NCI-H1417 treated with DMSO at 0.1 percent for 48 hours (cell line): ENCODE measurements at places on chromosomes 13 and 19.

GRCh38 chr13:84208246-84208910 lies 326.1 kb upstream of the SLITRK1 start:
- no peak for DNase-seq

GRCh38 chr13:112733112-112733511 lies 43.3 kb downstream of the ATP11A start:
- peak; percentile 95 for DNase-seq

DNA sequence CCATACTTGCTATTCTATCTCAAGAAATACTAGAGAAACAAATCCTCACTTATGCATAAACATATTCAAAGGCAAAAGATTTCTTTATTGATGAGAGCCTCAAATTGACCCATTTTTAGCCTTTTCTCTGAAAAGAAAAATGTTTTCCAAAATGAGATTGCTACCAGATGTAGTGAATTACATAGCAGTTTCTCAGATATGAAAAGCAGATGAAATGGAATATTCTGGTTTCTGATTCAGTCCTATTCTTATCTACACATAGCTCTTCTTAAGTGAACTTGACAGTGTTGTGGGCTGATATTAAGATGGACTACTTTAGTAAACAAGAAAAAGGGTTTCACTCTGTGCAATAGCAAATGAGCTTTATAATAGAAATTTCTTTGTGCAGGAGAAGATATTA lies 183.5 kb downstream of the DNAJC15 start:
- DNase-seq, result no peak

GRCh38 chr13:45249662-45250061 lies 48.8 kb upstream of the KCTD4 start:
- DNase-seq, result no peak

DNA sequence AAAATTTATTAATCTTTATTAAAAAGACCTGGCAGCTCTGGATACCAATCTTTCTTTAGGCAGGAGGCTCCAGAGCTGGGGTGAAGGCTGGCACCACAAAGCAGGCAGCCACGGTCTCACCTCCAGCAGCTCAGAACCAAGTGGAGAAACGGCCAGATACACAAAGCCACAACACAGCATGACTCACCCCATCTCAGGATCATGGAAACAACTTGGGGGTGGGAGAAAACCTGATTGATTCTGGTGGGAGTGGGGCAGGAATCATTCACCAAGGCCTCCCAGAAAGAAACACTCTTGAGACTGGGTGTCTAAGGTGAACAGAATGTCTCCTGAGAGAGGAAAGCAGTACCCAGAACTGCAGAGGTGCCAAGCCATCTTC lies 64.2 kb downstream of the CRYL1 start:
- DNase-seq, result no peak

DNA sequence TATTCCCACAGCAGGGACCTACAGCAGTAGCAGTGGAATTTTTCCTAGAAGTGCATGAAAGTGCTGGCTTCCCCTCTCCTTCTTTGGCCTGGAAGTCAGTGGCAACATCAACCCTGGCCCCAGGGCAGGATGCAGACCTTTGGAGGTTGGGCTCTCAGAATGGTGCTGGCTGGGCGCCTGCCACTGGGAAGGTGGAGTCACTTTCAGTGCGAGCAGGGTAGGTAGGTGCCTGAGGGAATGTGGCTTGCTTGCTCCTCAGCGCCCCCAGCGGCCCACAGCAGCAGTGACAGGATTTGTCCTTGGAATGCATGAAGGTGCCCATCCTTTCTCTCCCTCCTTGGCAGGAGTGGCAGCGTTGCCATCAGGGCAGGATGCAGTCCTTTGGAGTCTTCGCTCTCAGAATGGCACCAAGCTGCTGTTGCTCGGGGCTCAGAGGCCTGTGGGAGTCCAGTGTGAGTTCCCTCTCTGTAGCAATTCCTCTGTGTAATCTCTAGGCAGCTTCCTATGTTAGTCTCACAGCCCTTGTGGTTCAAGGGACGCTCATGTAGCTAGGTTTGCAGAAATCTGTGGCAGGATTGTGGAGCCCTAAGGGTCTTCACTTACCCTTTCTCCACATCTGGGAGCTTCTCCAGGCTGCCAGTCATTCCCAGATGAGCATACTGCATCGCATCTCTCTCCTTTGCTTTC lies 354.4 kb upstream of the DACH1 start:
- DNase-seq, result no peak

GRCh38 chr13:76884186-76884906 lies 1.9 kb downstream of the KCTD12 start:
- no peak for DNase-seq

DNA sequence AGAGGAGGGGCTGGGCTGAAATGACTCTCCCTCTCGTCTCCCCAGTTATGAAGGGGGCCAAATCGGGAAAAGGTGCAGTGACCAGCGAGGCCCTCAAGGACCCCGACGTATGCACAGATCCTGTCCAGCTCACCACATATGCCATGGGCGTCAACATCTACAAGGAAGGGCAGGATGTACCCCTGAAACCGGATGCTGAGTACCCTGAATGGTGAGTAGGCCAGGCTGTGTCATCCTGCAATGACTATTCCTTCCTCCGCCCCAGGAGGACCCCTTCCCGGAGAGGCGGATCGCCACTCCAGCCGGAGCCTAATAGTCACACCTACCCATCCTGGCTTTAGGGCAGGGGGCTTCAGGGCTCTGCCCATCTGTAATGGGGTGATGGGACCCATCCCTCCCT lies 2.6 kb downstream of the MRPL54 start:
- DNase-seq, result no peak

DNA sequence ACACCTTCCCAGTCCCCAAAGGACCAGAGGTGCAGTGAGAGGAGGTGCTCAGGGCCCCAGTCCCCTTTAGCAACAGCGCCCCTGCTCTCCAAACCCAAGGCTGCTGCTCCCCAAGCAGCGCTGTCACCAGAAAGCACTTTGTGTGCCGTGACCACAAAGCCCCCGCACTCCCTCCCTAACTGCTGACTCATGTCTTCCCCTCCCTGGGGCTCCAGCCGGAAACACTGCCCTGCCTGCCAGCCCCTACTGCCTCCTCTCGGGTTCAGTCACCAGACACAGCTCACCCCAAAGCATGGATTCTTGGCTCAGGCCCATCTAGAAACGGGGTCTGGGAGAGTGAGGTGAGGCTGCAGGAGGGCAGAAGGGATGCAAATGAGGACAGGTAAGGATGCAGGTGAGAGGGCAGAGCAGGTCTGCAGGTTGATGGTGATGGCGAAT lies 4.9 kb upstream of the TNFSF14 start:
- no peak for DNase-seq

DNA sequence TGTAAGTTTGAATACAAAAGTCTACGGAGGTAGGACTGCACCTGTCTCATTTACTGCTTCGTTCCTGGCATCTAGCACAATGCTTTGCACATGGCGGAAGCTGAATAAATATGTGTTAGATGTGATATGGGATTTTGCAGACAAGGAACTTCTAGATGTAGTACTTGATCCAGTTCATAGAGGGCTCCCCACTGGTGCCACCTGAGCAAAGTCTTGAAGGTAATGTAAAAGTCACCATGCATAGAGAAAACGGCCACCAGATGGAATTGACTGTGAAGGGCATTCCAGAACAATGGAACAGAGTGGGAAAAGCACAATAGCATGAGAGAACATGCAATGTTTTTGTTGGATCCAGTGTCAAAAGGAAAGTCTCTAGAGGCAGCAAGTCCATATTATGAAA lies 209.3 kb downstream of the HS6ST3 start:
- DNase-seq, result no peak

GRCh38 chr19:57057036-57057686 lies 62.6 kb upstream of the USP29 start:
- no peak for DNase-seq

GRCh38 chr19:3459089-3459881 lies 21.0 kb downstream of the SMIM24 start:
- no peak for DNase-seq

GRCh38 chr13:44403461-44404056 lies 29.9 kb downstream of the SERP2 start:
- no peak for DNase-seq

- DNase-seq, result peak; percentile 78
Measured at GRCh38 chr13:75038393-75039113, 443.4 kb downstream of the TBC1D4 start.

- no peak for DNase-seq
Measured at GRCh38 chr13:29486551-29486950, 108.9 kb downstream of the SLC7A1 start.

- DNase-seq, result no peak
Measured at GRCh38 chr13:106499113-106499512, 36.3 kb downstream of the EFNB2 start.

GRCh38 chr19:13929340-13929739 lies 8.9 kb downstream of the PODNL1 start:
- DNase-seq, result no peak

- no peak for DNase-seq
Measured at GRCh38 chr13:108402850-108403249, 133.3 kb downstream of the TNFSF13B start.

- DNase-seq, result no peak
Measured at GRCh38 chr13:63435667-63436324, 2020.1 kb upstream of the PCDH20 start.

DNA sequence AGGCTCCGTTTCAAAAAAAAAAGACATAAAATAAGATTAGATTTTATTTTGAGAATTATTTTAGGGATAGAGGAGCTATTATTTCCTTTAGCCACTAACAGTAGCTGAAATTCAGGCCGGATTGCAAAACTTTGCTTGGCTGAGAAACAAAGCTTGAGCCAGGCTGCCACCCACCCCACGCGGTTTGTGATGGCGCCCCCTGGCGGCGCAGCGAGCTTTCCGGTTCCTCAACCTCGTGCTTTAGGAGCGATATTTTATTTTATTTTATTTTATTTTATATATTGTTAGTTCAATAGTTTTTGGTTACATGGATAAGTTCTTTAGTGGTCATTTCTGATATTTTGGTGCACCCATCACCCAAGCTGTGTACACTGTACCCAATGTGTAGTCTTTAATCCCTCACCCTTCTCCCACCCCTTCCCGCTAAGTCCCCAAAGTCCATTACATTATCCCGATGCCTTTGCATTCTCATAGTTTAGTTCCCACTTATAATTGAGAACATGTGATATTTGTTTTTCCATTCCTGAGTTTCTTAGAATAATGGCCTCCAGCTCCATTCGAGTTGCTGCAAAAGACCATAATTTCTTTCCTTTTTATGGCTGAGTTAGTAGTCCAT lies 19.8 kb upstream of the CEACAM4 start:
- no peak for DNase-seq

DNA sequence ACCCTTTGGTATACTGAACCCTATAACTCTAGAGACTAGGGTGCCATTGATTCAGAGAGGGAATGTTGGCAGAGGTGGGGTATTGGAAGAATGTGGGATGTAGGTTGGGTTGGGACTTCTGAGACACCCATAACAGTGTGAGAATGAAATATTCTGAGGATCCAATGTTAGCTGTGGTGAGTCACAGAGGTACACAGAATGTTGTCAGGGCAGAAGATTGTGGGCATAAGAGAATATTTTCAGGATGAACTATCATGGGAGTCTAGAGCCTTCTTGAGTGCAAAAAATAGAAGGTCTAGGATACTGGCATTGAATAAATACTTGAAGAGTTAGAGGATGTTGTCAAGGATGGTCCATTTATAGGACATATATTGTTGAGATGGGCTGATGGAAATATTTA lies 9.0 kb downstream of the KLK13 start:
- no peak for DNase-seq

GRCh38 chr13:48490241-48490640 lies 42.6 kb downstream of the RCBTB2 start:
- no peak for DNase-seq

DNA sequence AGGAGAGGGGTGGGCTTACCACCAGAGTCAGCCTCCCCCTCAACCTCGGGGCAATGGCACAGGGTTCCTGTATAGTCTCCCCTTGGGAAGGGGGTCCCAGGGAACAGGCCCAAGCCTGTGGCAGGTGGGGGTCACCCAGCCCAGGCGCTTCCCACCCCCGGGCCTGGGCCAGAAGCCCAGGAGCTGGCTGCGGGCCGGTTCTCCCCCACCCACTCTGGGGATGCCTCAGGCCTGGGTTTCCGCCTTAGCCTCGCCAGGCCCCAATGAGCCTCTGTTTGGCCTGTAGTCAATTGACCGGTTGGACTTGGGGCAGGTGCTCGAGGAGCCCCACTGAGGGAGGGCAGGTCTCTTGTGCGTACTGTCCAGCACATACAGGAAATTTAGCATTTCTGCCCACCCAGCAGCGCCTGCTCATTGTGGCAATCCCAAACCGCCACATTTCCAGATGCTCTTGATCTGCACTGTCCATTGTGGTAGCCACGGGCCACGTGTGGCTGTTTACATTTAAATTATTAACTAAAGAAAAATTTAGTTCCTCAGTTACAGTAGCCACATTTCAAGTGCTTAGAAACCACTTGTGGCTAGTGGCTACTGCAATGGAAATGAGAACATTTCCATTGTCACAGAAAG lies 9.9 kb downstream of the LYL1 start:
- DNase-seq, result no peak

DNA sequence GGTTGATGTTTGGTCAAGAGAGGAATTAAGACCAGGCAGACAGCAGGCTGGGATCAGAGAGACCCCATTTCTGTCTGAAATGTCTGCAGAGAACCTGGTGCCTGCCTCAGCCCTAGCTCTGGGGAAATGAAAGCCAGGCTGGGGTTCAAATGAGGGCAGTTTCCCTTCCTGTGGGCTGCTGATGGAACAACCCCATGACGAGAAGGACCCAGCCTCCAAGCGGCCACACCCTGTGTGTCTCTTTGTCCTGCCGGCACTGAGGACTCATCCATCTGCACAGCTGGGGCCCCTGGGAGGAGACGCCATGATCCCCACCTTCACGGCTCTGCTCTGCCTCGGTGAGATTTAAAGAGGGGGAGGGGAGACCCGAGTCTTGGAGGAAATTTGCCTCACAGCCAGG lies at the start of gene LILRB4:
TSS of gene LILRB4 (plus strand) at position 256 of the 400 bp plus-strand sequence. CDS start at position 305, 49 bp downstream.
- DNase-seq, result no peak

DNA sequence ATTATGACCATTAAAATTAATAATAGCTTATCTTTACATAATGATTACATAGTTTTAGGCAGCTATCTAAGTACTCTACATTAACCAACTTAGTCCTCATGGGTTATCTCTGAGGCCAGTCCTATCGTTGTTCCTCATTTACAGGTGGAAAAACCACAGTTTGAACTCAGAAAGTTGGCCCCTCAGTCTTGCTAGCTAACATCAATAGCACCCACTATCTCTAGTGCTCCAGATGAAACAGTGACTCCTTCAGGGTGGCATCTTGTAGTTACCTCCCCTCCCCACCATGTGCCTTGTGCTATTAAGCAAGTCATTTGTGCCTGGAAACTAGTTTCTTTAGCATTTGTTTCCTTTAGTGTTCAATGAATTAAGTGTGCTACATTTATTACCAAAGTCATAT lies 1086.7 kb downstream of the EFNB2 start:
- DNase-seq, result no peak

DNA sequence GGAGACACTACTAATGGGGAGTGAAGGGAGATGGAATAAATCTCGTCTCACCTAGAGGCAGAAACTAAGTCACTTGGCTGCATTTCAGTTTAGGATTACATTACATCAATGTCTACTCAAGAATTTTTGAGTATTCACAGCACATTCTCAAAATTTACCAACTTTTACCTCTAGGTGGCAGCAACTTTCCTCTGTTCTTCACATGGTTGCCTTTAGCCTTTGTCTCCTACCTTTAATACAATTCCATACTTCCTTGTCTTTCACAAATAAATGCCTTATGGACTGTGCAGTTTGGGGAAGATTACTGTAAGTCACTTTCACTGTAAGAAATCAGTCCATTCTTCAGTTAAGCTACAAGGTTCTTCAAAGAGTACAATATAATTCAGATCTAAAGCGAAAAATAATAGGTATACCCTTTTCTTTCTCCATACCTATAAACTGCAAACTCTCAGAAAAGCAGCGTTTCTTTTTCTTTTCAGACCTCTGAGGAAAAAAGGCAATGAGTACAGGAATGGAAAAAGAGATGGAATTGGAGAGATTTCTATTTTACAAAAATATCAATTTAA lies 379.4 kb downstream of the KLF12 start:
- DNase-seq, result peak; percentile 74
